Heart right ventricle (tissue), 16 donors: ENCODE measurements at places on chromosomes 4 and X. TPM values are rescaled to one million over a fixed set of nuclear protein-coding genes. Genes with fewer than 3 reads are reported as not detected.

Gene TMPRSS11A
- total RNA-seq = not detected

DNA sequence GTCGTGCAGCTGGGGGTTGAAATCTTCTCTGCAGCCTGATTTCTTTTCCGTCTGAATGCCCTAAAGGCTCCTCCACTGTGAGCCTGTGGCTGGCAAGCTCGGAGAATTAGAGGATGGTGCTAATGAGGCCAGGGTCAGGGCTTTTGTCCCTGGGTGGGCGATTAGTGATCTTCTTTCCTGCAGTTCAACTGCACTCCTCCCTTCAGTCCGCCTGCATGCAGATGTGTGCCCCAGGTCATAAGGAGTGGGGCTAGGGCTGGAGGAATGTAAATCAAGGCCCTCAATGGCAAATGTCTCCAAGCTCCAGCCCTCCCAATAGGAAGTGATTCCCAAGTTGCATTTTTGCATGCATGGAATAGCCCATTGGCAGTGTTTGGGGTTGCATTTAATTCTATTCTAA is 405.0 kb downstream of the AFF2 start:
- DNase-seq = no peak

- DNase-seq = no peak
Measured at GRCh38 chrX:77694491-77694890, 91.5 kb downstream of the ATRX start.

- DNase-seq = no peak
Measured at GRCh38 chr4:26471890-26472289, 18.4 kb downstream of the CCKAR start.

Gene CSAG2
- not detected for total RNA-seq

Gene TNMD
- total RNA-seq = 1.0 TPM

- DNase-seq = no peak
Measured at GRCh38 chr4:12729384-12729783, 754.8 kb downstream of the RAB28 start.

- no peak for DNase-seq
Measured at GRCh38 chr4:30399476-30399875, 320.7 kb upstream of the PCDH7 start.

- no peak for DNase-seq
Measured at GRCh38 chr4:37430718-37431416, 186.3 kb downstream of the NWD2 start.

Gene GPM6B
- 2.4 TPM for total RNA-seq

Gene SULT1E1
- total RNA-seq = not detected

Gene CXXC4
- total RNA-seq = 3.3 TPM

Gene CNGA2
- not detected for total RNA-seq

GRCh38 chrX:119411959-119412358 is 12.8 kb downstream of the SLC25A43 start:
- DNase-seq = no peak

Gene TCEAL8
- 52.1 TPM for total RNA-seq
